ENCODE measurements at places on chromosomes 12 and 14.

DNA sequence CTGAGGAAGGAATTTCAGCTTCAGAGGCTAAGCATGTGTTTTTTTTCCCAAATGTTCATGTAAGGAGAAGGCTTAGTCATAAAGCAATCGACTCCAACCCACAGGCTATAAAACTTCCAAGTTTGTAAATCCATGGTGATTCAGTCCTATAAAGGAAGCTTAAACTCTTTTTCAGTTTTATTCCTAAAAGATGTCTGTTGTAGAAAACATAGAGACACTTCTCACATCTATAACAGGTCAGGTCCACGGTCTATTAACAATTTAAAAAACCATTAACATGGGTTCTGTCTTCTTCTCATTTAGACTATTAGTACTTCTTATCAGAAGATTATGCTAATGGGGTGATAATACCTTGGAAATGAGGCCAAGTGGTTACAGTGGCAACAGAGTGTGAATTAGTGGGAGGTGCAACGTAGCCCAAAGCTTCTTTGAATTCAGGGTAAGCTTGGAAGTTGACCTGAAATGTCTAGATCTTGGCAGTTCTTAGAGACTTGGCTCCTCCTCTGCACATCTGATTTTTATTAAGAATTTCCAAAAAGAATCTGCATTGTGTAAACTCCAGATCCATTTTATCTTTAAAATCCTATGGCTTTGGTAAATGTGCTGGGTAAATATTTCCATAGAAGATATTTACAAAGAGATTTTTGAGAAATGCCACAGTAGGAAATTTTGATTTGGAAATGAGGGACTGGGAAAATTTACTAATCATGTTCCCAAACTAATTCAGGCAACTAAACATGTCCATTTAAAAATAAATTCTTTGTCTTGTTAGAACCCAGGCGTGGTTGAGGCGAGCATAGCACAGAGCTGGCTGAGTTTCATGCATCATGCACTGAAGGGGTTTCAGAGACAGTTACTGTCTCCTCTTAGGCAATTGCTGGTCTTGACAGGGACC lies 86.4 kb downstream of the EML1 start:
- DNase-seq, result no peak

GRCh38 chr12:32163596-32163995 lies 56.9 kb downstream of the BICD1 start:
- no peak for DNase-seq

GRCh38 chr14:33773205-33774030 lies 177.5 kb downstream of the EGLN3 start:
- DNase-seq, result no peak

- no peak for DNase-seq
These were observed 86.6 kb downstream of the PAPLN start for GRCh38 chr14:73323896-73324399.

DNA sequence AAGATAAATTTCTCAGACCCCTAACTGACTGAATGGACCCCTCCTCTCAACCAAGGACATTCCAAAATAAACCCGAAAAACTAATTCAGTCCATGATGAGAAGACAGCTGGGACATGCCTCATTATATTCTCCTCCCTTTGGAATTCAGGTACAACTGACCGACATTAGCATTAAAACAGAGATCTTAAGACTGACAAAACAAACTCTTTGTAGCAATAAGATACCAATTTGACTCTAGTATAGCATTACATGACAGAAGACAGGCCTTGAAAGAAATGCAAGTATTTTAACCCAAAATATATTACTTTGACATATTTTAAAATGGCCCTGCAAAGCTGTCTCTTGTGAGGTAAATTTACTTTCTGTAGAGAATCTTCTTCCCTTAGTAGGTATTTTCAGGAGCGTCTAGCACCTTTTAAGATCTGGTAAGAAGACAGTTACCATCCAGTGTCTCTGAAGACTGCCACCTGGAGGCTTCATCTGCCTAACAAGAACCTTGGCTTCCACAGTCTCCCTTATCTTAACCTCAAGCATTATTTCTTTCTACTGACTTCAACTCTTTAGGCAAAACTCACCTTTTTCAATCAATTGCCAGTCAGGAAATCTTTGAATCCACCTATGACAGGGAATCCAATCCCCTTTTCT lies 957.5 kb downstream of the SLC6A15 start:
- no peak for DNase-seq

DNA sequence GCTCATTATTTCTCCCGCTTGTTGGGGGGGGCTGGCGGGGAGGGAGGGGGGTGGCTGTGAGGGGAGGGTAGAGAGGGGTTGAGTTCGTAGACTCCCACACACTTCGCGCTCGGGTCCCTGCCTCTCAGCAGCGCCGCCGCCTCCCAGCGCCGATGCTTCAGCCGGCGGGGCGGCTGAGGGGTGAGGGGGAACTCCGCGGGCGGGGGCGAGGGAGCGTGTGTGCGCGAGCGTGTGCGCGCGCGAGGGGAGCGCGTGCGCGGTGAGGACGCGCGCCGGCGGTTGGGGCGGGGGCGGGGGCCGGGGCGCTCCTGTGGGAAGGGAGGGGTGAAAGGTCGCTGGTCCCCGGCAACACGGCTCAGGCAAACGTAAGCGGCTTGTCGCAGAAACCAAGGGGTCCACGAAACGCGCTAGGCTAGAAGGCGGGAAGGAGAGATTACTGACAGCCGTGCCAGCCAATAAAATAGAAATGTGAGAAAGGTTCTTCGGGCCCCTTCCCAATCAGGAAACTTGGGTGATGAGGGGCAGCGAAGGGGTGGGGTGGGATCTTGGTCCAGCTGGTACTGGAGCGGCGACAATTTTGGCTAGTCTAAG lies 343 bp upstream of the NOVA1 start:
- no peak for DNase-seq

- no peak for DNase-seq
These were observed 164.1 kb downstream of the PHETA1 start for GRCh38 chr12:111204788-111205241.

- DNase-seq, result no peak
These were observed 85.0 kb downstream of the CRADD start for GRCh38 chr12:93762059-93762719.

DNA sequence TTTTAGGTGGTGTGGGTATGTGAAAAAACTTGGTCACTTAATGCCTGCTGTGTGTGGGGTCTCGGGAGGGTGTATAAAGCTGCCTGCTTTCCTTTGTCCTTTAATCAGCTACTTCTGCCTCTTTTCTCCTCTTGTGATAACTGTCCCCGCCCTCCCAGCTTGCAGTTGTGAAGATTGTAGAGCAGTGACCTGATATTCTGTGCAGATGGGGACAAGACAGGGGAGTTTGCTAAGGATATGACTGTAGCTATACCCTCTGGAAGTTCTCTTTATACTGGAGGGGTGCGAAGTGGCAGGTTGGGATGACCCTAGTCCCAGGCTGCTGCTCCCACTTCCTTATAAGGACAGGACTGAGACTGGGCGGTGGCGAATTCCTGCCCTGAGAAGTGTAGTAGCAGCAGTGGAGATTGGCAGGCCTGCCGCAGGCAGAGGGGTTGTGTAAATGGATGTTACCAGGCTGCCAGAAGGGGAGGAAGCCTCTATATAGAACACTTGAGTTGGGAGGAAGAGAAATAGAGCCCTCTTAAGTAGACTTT lies 835 bp downstream of the MYL6 start:
- no peak for DNase-seq

DNA sequence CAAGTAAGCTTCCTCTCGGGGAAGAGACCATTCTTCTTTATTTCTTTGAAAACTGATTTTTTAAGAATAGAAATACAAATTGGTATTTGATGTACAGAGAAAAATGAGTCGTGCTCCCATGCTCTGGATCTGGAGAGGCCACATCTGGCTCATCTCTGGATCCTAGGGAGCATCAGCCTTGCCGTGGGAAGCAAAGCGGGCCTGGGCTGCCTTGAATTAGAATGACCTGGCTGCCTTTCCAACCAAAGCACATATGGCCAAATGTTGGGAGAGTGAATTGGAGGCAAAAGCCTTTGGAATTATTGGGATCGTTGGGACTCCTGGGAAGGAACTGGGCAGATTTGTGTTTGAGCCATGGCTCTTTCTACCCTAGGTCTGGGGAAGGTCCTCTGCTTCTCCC lies 80.0 kb downstream of the SLC25A47 start:
- DNase-seq, result no peak

- no peak for DNase-seq
These were observed 156.0 kb upstream of the DIO3 start for GRCh38 chr14:101405171-101405883.

DNA sequence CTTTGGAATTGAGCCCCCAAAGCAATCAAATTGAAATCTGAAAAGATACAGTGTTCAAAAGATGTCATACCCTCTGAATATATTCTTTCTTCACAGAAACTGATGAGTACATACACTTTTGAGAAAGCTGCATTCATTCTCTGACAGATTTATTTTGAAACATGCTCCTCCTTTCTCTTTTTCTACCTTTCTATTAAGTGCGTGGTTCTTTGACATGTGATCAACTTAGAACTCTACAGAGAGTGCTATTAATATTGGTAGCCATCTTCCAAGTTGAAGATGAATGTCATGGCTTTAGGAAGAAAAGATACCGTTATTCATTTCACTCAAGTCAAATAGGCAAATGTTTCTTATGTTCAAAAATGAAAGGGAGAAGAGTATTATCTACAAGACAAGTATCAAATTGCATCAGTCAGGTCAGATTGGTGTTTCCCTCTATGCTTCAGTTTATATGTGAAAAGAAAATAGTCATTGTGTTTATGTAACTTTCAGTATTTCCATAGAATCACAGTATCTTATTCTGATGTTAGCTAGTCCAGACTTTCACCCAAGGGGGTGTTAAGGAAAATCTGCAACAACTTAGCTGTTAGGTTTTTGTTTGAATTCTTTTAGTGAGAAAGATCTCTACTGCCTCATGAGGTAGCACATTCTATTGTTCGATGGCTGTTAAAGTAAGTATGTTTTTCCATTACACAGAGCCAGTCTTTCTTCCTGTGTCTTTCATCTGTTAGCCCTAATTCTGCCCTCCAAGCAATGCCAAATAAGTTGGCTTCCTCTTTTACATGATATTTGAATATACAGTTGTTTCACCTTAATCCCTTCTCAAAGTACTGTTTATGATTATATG lies 55.4 kb upstream of the GARIN2 start:
- DNase-seq, result no peak

DNA sequence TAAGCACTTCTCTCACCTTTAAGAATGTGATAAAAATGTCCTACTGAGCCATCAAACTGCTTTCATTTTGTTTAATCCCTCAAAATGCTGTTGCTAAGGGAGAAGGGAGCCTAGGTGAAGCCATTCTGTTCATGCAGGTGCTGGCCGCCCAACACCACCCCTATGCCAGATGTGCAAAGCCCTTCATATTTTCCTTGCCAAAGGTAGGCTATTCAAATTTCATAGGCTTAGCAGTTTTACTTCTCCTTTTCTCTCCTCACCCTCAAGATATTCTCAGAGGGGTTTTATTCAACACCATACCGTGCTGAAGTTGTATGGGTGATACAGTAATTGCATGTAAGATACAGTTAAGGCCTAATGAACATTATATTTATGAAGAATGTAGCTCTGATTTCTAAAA lies 461.7 kb downstream of the GXYLT1 start:
- DNase-seq, result no peak

DNA sequence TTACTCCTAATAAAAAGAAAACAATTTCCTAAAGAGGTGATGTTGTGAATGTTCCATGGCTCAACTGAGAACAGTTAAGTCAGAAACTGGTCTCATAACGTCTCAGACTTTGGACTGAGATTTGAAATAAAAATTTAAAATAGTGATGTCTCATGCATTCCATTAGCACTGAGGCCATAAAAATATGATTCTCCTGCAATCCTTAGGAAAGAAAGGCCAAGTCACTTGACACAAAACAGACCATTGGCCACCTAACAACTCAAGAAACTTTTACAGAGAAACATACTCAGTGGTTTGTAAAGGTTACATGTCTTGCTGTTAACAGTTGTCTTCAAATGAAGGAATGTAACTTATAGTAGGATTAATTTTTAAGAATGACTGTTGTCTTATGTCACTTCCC lies 58.1 kb downstream of the STAB2 start:
- DNase-seq, result no peak

DNA sequence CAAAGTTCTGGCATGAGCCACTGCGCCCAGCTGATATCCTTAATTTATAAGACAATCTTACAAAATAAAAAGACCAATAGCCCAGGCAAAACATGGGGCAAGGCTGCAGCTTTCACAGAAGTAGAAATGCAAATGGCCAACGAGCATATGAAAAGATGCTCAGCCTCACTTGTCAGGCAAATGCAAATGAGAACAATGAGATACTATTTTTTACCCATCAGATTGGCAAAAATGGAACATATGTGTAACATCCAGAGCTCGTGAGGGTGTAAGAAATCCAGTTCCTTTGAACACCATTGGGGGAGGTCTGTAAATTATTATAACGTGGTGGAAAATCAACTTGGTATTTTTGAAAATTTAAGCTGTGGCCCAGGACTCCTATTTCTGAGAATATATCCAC lies 14.6 kb downstream of the MAP1LC3B2 start:
- DNase-seq, result no peak

- no peak for DNase-seq
These were observed 143.7 kb upstream of the DIO2 start for GRCh38 chr14:80354860-80355581.

DNA sequence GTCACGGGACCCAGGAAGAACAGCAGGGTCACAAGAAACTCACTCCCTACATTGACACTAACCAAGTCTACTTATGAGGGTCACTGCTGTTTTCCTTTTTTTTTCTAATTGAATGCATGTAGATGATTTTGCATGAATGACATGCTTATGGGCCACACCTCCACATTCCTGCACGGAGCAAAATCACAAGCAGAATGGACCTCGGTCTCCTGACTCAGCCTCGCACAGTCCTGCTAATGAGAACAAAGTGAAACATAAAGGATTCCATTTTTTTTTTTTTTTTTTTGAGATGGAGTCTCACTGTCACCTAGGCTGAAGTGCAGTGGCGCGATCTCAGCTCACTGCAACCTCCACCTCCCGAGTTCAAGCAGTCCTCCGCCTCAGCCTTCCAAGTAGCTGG lies 12.3 kb downstream of the SCARB1 start:
- no peak for DNase-seq

- no peak for DNase-seq
These were observed 38.1 kb upstream of the SLC35F4 start for GRCh38 chr14:57903954-57904353.

DNA sequence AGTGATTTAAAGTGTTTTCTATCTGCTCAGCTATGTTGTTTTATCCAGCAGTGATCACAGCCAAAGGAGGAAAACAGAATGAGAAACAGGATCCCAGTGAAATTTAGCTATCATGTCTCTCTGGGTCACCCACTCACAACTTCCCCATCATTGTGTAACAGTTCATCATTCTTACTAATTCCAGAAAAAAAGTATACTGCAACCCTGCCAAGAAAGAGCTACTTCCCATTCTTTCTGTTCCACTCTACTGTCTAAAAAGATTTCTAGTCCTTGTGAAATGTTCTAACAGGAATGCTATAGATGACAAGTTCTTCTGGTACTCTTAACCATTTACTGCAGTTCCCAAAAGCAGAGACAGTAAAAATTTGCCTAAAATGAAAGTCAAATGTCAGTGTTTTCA lies 39.2 kb upstream of the CD163 start:
- no peak for DNase-seq

DNA sequence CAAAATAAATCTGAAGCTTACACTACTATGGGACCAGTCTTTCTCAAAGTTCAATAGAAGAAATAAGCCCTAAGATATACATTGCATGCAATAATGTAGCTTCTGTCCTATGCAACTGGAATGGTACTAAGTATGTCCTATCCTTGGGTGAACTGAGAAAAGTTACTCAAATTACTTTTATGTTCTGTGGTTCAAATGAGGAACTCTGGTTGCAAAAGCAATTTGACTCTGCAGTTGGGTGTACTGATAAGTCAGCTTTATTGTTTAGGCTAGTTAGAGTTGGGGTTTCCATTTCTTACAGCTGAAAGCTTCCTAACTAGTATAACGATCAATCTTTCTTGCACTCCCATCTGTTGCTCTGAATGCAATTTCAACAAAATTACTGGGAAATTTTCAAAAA lies 29.2 kb downstream of the GPR135 start:
- no peak for DNase-seq
